CMK (cell line): ENCODE measurements at places on chromosomes 13 and 19.

GRCh38 chr13:74784959-74785358 lies 650.8 kb upstream of the KLF12 start:
- DNase-seq, result no peak

GRCh38 chr19:48746738-48747575 lies at the start of gene IZUMO1:
Gene IZUMO1, minus strand, starts transcription at chr19:48746909. Its CDS starts 1,050 bp downstream, at chr19:48745859.
- no peak for DNase-seq

DNA sequence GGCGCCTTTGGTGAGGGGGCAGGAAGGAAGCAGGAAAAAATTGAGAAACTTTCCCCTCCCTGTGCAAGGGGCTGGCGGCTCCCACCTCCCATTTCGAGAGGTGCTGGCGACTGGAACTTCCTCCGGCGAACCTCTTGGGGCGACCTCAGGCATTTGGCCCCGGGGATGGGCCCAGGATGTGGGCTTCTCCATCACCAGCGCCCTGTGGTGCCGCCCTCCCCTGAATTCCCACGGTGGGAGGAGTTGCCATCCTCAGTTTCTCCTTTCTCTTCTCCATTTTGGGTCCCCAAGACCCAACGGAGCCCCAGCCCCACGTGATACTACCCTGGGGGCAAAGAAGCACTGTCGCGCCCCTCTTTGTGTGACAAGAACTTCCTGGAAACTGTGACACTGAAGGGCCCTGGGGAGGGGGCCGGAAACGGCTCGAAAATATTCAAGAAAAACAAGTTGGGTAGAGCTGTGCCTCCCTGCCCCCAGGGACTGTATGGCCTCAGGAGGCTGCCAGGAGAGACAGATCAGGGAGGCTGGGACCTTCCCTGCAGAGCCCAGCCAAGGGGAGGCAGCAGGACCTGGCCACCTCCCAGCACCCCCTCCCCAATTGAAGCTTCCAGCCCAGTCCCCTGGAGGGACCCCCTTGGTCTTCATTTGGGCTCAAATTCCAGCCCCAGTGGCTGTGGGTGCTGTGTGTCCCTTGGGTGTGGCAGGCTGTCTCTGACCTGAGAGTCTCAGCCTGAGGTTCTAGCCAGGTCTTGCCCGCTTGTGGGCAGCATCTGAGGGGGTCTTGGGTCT lies 16.2 kb upstream of the AP1M2 start:
- peak; percentile 31 for DNase-seq

DNA sequence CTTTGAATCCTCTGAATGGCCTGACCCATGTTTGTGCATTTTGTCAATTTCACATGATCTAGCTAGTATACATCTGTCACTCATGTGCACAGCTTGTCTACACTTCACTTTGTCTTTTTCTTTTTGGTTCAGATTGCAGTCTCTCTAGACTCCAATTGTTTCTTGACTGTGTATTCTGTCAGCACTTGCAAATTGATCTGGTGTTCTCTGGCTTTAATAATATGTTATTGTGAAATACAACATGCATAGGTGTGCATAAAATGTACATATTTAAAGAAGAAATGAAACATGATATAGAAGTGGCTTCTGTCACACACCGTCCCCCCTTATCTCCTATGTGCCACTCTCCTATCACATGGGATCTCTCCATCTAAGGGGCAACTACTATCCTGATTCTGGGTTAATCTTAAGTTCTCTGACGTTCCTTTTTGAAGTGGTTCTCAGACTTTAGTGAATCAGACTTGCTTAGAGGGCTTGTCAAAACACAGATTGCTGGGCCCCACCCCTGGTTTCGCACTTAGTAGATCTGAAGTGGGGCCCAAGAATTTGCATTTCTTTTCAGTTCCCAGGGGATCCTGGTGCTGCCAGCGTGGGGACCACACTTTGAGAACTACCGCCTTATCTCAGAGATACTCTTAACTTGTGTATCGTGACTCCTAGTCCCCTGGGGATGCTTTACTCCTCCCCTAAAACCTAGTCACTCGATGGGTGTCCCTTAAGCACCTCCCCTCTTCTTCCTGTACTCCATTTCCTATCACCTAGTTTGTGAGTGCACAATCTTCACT lies 5.8 kb downstream of the KRTDAP start:
- no peak for DNase-seq

DNA sequence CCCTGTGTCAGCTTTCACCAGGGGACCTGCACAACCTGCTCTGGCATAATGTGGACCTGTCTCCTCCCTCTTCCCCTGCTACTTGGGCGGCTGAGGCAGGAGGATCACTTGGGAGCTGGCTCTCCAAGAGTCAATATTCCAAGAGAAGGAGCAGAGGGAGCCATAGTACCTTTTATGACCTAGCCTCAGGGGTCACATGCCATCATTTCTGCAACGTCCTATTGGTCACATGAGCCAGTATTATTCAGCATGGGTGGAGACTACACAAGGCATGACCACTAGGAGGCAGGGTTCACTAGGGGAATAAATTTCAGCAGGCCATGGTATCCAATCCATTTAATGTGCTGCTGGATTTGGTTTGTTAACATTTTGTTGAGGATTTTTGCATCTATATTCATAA lies 12.0 kb upstream of the SHFL start:
- DNase-seq, result no peak
